Activated T-helper 1 cell treated with anti-CD3 and anti-CD28 coated beads, Interleukin-2, amount 50 U/mL, for 16 hours (primary cell): ENCODE measurements at places on chromosomes 13 and 19.

DNA sequence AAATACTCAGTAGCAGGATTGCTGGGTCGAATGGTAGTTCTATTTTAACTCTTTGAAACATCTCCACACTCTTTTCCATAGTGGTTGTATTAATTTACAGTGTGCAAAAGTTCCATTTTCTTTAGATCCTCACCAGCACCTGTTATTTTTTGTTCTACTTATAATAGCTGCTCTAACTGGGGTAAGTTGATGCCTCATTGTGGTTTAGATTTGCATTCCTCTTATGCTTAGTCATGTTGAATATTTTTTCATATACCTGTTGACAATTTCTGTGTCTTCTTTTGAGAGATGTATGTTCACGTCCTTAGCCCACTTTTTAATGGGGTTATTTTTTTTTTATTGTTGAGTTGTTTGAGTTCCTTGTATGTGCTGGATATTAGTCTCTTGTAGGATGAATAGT is 144.6 kb downstream of the NBEA start:
- no peak for DNase-seq

GRCh38 chr13:107458269-107458668 is 757.1 kb downstream of the LIG4 start:
- no peak for DNase-seq

GRCh38 chr13:47794963-47795362 is 206.1 kb downstream of the SUCLA2 start:
- no peak for DNase-seq

DNA sequence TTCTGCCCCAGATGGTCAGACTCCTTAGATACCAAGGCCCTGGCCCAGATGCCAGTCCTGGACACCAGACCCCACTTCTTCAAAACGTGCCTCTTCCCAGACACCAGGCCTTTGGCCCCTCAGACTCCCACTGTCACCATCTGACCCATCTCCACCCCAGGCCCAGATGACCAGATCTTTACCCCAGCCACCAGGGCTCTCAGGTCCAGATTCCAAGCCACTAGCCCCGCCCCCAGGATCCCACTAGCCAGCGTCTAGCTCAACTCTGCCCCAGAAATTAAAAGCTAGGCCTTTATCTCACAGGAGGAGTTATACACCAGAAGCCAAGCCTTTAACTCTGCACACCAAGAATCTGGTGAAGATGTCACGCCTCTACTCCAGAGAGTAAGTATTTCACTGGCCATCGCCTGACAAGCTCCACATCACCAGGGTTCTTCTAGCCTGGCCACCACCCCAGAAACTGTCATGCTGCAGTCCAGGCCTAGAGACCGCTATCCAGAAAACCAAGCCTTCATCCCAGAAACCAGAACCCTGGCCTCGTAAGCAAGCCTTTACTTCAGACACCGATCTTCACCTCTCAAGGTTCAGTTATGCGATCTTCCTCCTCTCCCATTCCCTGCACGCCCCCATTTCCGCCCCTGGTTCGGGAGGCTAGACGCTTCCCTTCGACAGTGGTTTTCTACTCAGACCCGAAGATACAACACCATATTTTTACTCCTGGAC is 595 bp downstream of the XAB2 start:
- DNase-seq = no peak

DNA sequence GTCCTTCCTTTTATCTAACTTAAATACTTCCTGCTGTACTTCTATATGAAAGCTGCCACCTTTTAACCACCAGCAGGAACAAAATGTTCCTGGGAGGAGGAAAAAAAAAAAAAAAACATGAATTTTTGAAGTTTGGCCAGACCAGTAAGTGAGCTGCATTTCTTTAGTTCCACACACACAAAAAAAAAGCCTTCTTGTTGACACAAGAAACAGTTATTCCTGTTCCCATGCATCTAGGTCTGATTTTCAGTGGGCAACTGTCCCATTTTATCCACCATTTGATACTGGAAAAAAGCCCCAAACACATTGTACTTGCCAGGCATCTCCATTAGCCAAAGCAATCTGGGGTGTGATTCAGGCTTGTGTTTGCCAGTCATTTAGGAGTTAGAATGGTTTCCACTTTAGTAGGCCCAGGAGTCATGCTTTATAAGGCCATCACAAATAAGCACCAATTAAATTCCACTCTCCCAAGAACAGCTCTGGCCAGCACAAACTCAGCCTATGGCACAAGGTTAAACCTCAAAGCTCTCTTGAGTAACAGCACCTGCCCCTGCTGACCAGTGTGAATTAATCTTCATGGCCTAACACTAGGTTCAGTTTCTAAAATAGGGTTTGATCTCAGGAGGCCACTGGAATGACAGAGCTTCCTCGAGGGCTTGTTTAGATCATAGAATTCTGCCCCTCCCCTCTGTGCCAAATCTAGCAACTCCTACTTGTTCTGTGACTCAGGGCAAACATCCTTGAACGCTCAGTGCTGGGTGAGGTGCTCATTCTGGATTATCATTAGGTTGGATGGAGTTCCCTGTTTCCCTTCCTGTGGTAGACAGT is 67.1 kb downstream of the NUFIP1 start:
- no peak for DNase-seq
